ENCODE measurements at places on chromosomes 2 and 18. TPM values are rescaled to one million over a fixed set of nuclear protein-coding genes. Genes with fewer than 3 reads are reported as not detected.

Gene MC4R
- 0.15 TPM for total RNA-seq

Gene ZNF521
- total RNA-seq: 148 TPM

DNA sequence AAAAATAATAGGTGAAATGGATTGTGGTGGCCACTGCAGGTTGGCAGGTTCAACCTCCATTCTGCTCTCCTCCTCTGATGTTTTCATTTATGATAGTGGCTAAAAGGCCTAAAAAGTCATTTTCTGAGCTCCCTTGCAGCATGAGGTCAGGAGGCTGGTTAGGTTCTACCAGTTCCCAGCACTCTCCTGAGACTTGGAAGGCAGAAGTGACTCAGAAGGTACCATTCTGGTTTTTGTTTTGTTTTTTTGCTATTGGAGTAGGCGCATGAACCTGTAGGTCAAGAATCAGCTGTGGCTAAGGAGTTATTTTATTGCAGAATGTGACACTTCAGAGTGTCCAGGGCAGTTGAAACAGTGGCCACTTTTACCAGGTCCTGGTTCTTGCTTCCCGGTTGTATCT lies 181.9 kb downstream of the CCDC102B start:
- no peak for DNase-seq

- DNase-seq: peak; percentile 65
Observed at GRCh38 chr18:46433121-46433826, 223.7 kb downstream of the LOXHD1 start.

- DNase-seq: no peak
Observed at GRCh38 chr18:36153771-36154170, 24.1 kb downstream of the ELP2 start.

Data from neural progenitor cell (in vitro differentiated cells).